ENCODE measurements at places on chromosomes 2 and 18. TPM values are rescaled to one million over a fixed set of nuclear protein-coding genes. Genes with fewer than 3 reads are reported as not detected.

ADGRF3 gene
- 0.07 TPM for total RNA-seq

PXDN gene
- total RNA-seq = 13.8 TPM

SGPP2 gene
- total RNA-seq = 0.20 TPM

SLC9A4 gene
- not detected for total RNA-seq

TMEM17 gene
- total RNA-seq = 5.7 TPM

TDRD15 gene
- total RNA-seq = not detected

KLHL41 gene
- 0.20 TPM for total RNA-seq

MOGAT1 gene
- not detected for total RNA-seq

ZNF521 gene
- total RNA-seq = not detected

RAB11FIP5 gene
- 35.3 TPM for total RNA-seq

IL18RAP gene
- not detected for total RNA-seq

BOLA3 gene
- total RNA-seq = 158 TPM

RAD51AP2 gene
- total RNA-seq = not detected

COL4A3 gene
- 0.45 TPM for total RNA-seq

ABCB11 gene
- total RNA-seq = 0.02 TPM

ATG4B gene
- total RNA-seq = 58.5 TPM

KCNG3 gene
- total RNA-seq = 1.3 TPM

TGFA gene
- 7.4 TPM for total RNA-seq

BOD1L2 gene
- not detected for total RNA-seq

CACNB4 gene
- 0.10 TPM for total RNA-seq

FEV gene
- not detected for total RNA-seq

TACR1 gene
- total RNA-seq = 0.39 TPM

CFC1 gene
- total RNA-seq = not detected

TMEM200C gene
- not detected for total RNA-seq

CRYGA gene
- not detected for total RNA-seq

GPR55 gene
- total RNA-seq = not detected

TFCP2L1 gene
- total RNA-seq = 0.85 TPM

NT5C1B gene
- not detected for total RNA-seq

G6PC2 gene
- total RNA-seq = not detected

ASIC4 gene
- 0.06 TPM for total RNA-seq

PTPN4 gene
- 16.1 TPM for total RNA-seq

RNF144A gene
- total RNA-seq = 6.2 TPM

MDH1 gene
- total RNA-seq = 265 TPM

MARCHF4 gene
- 62.0 TPM for total RNA-seq

MEIS1 gene
- 1.5 TPM for total RNA-seq

LYG2 gene
- total RNA-seq = not detected

CELF4 gene
- not detected for total RNA-seq

ELMOD3 gene
- total RNA-seq = 7.1 TPM

PAX8 gene
- 0.77 TPM for total RNA-seq

EGR4 gene
- 0.27 TPM for total RNA-seq
